Coronary artery (tissue), 2 donors: ENCODE measurements at places on chromosomes 7 and 10.

DNA sequence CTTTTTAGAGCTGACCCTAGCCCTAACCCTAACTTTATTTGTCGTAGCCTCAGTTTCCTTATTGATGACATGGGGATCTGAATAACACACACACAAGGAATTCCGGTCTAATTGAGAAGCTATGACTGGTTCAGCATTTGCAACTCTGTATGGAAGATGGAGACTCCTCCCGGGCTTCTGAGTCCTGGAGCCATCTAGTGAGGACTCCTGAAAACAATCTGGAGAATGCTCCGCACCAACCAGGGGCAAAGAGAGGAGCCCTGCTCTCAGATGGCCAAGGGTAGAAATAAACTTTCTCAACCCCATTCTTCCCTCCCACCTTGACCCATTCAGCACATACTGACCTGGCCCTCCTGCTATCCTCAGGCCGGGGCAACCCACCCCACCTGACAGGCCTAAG lies 26.4 kb downstream of the MBL2 start:
- DNase-seq, result no peak

DNA sequence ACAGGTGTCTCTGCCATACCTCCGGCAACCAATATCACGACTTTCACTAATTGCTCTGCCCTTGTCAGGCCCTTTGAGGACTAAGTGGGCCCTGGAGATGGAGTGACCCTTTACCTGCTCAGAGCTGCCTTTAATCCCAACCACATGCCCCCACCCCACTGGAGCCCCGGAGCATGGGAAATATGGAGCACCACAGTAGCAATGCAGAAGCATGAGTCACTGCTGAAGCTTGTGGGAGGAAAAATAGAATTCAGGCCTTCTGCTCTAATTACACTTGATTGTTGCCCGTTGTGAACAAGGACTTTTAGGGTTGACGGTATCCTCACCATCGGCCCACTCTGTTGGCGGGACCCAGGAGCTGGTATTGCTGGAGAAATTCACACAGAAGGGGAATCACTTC lies 52.5 kb upstream of the FRMD4A start:
- no peak for DNase-seq

- DNase-seq, result no peak
Measured at GRCh38 chr7:51587604-51588003, 271.0 kb upstream of the COBL start.

- DNase-seq, result no peak
Measured at GRCh38 chr10:29434111-29434510, 145.2 kb downstream of the LYZL1 start.
